ENCODE measurements at places on chromosomes 5 and 9.

GRCh38 chr5:115816226-115817081 is at the start of gene CDO1:
Gene CDO1, minus strand, starts transcription at chr5:115816659. Its CDS starts 262 bp downstream, at chr5:115816397.
- DNase-seq = no peak

- no peak for DNase-seq
Measured at GRCh38 chr5:163439092-163439425, 1.7 kb downstream of the CCNG1 start.

DNA sequence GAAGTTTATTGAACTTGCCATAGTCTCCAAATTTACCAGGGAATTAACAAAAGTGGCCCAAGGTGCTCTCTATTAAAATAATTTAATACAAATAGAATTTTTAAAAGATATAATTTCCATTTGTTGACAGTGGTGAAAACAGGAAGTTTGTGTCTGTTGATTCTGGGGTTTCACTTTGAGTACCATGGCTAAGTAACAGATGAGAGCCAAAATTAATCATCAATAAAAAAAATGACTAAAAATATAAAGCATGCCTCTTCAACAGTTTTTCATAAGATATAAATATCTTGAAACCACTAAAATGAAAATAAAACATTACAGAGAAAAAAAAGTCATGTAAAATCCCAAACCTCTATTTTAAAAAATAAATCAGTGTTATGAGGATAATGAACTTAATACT is 49.8 kb downstream of the SGCD start:
- no peak for DNase-seq

DNA sequence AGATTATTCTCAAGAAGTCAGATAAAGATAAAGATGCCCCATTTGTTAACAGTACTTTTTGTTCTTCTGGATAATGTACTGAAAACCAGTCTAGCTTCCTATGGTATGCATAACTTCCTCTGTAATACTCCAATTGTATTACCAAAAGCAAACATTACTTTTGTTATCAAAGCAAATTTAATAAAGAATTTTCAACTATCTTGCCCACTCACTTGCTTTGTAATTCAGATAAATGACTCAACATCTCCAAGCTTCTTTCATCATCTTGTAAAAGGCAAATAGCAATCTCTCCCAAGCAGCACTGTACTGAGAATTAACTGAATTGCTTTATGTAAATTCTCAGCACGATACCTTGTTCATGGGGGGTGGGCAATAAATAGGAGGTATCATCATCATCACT is 98.3 kb downstream of the NFIB start:
- no peak for DNase-seq

GRCh38 chr9:124769549-124770358 is 1.4 kb downstream of the NR6A1 start:
- DNase-seq = no peak

DNA sequence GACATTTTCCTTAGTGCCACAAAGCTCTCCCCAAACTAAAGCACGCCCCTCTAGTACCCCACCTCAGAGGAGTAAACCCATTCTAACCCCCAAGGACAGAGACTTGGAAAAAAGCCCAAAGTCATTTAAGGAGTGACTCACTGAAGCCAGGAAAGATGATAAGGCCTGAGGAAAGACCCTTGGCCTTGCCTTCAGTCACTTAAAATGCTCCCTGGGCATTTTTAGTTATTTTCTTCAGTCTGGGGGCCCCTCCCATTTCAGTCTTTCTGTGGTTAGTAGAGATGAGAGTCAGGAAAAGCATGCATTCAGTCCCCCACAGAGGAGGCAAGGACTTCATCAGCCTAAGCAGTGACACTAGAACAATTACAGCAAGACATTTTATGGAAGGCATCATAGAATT is 13.7 kb upstream of the TLX3 start:
- no peak for DNase-seq

DNA sequence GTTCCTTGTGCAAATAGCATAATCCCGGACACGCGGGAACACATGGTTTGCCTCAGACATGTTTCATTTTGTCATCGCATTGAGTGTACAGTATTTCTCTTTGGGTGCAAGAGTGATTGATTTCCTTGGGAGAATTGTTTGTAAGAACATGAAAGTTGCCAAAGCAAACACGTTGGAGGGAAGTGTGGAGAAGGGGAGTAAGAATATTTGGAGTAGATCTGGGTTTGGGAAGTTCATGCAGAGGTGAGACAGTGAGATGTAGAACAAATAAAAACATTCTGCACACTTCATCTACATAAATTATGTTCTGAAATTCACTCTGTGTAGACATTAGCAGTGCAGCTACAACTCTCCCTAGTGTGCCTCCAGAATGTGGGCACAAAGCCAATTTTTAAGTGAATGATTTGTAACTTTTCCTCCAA is 24.0 kb downstream of the FOXD1 start:
- DNase-seq = no peak

- DNase-seq = no peak
Measured at GRCh38 chr9:129868023-129868871, 33.0 kb downstream of the USP20 start.

DNA sequence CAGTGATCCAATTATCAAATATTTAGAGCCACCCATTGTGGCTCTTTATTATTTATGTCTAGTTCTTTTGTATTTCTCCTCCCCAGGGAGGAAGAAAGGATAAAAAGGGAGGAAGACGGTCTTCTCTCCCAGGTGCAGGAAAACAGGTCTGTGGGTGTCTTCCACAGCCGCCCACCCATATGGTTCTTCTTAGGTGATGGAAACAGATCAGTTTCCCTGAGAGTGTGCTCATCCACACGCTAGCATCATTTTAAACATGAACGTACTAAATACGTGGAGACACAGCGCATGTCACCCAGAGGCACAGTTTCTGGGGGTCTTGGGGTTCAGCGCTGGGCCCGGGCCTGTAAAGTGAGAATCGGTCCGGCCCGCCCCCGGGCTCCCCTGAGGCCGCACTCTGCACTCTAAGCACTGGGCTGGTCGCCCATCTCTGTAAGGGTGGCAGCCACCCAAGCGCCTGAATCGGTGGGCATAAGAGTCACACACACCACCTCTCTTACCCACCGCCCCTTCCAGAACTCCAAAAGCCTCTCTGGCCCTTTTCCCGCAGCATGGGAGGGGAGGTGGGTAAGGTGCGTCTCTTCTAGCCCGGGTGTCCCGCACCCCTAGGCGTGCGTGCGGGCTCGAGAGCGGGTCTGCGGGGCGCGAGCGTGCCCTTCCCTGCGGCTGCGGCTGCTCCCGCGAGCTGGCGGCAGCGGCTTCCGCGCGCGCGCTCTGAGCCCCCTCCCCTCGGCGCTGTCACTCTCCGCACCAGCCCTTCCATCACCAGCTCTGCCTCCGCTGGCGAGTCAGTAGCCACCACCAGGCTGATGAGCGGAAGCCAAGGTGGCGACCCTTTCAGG is 1.3 kb downstream of the PTCH1 start:
- DNase-seq = peak; percentile 10

DNA sequence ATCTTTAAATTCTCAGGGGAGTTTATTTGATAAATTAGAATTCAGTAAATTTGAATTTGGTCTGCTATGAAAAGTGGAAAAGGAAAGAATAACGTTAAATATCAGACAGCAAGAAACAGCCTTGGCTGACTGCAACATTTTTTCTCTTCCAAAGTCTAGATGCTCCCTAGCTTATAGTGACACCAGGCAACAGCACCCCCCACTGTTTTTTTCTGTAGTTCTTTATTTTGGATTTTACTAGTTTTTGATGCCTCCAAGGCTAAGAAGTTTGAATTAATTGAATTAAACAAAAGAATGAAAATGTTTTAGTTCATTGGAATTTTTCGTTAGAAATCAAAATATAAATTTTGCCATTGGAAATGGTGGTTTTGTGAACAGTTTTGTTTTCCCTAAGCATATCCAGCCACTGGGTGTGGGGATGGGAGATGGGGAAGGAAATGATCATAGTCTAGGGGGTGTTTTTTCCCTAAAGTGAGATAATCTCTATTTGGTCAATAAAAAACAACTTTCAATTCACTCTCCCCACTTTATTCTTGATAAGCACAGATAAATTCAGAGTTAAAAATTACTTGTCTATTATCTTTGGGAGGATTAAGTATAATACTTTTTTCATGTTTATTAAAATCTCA is 199.3 kb upstream of the CD180 start:
- no peak for DNase-seq

DNA sequence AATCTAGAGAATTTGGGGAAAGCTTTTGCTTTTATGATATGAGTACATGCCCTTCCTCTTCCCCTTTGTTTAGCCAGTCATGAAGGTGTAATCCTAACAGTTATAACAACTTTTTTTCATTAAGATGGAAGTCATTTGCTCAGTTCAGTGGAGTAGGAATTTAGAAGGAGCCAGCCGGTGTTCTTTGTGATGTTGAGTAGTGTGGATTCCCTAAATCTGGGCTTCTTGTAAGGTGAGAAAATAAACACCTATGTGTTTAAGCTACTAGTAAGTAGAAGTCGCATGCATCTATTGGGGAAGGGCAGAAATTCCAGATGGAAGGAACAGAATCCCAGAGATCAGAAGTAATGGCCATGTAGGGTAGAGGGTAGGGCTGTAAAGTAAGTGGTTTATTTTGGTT is 13.6 kb upstream of the CNTLN start:
- DNase-seq = no peak

GRCh38 chr9:28207657-28208056 is 634.4 kb upstream of the C9orf72 start:
- no peak for DNase-seq

DNA sequence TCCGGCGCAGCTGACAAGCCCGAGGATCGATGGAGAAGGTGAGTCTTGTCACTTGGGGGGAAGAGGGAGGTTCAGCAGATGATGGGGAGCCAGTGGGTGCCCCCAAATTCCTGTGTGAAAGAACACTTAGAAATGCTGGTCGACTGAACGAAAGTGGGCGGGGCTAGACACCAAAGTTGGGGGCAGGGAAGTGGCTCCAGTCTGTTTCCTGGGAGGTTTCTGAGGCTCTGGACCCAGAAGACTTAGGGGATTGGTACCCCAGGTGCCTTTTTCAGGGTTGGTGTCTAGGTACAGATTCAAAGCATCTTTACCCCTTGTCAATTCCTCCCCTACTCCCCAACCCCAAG is 278.6 kb downstream of the ZSWIM6 start:
- no peak for DNase-seq

DNA sequence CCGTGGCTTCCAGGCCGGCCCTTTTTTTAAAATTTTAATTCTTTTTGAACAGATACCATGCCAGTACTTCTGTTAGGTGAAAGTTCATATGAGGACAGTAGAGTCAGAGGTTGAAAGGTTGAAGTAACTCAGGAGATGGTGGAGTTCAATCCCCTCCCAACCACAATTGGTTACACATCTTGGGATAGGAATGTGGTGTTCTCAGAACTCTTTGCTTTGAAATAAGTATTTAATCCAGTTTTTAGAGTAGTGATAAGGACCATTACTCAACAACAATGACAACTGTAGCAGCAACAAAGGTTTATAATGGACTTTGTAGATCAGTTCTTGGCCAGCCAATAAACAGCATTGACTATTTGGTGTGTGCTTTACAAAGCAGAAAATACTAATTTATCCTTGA is 116.0 kb downstream of the ARHGAP26 start:
- no peak for DNase-seq

DNA sequence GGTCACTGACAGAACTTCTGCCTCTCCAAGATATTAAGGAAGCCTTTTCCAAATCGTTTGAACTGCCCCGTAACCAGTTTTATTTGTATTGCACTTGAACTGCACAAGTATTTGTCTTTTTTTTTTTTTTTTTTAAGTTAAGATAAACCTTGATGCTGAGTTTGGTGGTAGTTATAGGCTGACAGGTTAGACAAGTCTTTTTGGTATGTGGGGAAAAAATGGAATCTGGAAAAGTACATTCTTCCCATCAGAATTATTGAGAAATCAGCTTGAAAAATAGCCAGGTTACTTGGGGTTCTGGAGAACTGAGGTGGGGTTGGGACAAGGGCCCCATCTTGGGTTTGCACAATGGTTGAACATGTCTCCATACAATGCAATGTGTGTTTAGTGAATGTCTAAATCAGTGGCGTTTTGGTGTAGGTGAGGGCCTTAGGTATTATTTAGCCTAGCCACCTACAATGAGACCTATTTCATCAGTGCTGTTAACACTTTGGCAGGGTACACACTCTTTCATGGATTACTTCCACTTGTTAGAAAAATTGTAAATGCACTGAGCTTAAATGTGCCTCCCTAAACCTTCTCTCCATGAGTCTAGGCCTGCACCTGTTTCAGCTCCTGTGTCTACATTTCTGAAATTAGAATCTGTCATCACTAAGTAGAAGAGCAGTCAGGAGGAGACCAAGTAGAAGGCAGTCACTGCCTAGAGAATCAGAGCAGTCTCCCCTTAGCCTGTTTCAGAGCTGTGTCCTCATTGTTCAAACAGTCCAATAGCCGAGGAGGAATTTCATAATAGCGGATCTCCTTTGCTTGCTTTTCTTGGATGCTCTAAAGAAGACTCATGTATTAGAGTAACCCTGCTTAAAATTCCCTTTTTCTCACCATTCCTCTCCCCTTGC is 140.0 kb upstream of the HMHB1 start:
- no peak for DNase-seq

DNA sequence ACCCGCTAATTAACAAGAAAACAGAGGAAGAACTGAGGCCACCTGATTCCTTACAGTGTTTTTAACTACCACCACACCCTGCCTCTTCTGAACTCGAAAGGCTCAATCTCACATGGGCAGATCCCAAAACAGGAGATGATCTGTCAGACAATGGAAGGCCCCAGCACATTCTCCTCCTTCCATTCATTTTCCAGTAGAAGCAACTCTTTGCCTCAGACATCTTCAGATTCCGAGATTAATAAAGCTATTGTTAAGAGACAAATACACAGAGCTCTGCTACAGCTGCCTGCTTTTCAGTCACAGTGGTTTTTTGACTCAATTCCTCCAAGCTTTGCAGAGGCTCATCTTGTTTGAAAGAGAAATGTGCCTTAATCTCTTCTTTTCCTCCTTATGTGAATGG is 127.2 kb upstream of the ADAMTSL1 start:
- DNase-seq = no peak

- DNase-seq = no peak
Measured at GRCh38 chr5:154359221-154359573, 86.6 kb upstream of the SAP30L start.

DNA sequence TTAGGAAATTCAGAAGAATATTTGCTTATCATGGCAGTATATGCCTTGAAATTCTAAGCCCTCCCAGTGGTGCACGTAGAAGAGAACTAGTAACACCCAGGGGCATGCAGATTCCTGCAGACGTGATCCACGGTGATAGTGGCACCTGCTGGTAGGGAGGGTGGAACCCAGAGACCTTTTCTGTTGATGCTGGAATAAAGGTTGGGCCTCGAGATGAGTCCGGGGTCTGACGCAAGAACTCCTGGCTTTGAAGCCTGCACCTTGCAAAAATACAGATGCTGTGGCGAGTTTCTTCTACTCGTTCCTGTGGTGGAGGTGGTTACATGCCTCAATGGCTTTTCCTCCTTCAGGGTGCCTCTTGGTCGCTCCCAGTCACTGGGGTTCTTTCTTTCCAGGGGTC is 39.5 kb upstream of the PHF2 start:
- no peak for DNase-seq
